Pons (tissue), 1 donor: ENCODE measurements at places on chromosomes 6 and 20.

DNA sequence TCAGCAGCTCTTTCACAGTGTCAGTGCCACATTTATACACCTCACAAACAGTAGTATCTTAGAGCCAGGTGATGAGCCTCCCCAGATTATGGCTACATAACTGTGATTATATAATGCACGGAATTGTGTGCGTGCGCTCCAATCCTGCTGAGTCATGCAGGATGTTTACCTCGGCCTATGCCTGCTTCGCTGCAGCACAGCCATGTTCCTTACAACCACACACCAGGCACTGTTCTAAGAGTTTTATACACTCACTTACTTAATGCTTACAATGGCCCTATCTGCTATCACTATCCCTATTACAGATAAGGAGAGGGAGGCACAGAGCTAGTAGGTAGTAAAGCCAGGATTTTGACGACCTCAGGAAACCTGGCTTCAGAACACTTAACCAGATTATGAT is 7.3 kb downstream of the ZKSCAN3 start:
- DNase-seq, result no peak

- no peak for DNase-seq
Measured at GRCh38 chr20:33827634-33828325, 16.6 kb downstream of the CHMP4B start.

DNA sequence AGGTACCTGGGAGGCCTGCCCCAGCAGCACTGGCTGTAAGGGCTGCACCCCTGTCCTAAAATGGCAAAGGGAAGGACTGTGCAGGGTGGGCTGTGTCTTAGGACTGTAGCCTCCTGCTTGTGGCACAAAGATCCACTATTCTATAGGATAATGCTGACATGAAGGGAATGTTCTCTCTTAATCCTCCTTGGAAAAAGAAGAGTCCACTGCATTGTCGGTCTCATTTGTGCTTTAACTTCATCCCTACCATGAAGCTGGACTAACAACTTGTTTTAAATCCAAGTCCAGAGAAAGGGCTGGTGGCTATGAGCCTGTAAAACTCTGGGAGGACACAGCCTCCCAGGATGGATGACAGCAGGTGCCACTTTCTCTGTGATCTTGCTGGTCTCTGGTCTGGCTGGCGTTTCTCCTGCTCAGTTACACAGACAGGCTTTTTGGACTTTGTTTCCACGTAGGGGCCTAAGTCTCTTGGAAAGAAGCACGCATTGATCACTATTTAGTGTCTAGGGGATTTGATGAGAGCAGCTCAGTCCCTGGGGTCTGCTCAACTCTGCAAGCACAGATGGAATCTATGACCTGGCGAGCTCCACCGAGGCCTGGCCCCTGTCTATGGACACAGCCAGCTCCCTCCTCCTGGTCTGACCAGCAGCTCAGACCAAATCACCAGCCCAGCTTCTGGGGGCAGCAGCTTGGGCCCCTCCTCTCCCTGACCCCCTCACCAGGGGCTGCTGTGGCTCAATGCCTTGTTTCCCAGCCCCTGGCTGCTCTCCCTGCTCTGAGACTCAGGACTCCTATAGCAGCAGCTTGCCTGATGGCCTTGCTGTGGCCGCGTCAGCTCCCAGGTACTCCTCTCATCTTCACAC is 4.8 kb downstream of the CST3 start:
- DNase-seq, result no peak

GRCh38 chr20:1860446-1860845 is 34.8 kb upstream of the SIRPA start:
- no peak for DNase-seq

DNA sequence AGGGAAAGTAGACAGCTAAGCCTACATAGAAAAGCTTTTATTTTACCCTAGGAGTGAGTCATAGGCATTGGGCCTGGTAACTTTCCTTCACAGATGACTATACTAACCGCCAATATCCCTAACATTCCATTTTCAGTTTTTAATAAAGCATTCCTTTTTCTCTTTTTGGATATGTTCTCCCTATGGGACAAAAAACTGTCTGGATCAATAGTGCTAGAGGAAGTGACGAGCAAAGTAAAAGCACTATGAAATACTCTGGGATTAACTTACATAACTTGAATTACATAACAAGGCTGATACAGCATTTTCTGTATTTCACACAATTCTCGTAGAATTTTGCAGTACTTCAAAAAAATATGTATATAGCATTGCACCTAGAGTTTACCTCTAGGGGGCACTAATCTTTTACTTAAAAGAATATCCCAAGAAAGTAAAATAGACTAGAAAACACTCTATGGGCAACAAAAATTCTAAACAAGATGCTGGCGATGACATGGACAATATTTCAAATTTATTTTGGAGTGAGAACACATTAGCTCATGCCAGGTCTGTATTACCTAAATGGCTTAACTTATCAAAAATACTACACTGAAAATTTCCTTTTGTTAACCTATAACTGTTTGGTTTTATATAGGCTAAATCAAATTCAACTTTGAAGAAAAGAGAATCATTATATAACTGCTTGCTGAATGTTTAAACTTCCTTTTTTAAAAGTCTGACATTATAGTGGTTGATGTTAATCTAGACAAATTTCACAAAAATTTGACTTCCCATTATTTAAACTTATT is 66.3 kb upstream of the DST start:
- peak; percentile 80 for DNase-seq

DNA sequence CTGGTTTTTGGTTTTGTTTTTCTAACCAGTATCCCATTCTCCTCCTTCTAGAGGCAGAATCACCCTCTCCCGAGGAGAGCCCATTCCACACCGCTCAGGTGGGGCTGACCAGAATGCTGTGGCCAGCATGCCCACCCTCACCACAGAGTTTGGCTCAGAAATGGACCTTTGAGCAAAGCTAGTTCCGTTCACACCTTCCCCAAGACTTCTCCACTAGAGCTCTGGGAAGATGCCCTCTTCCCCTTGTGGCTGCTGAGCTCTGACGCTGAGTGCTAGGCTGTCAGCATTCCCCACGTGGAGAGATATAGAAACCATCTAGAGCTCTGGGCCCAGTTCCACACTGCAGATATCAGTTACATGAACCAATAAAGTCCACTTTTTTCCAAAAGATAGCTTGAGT is 7.9 kb downstream of the GPLD1 start:
- no peak for DNase-seq

GRCh38 chr6:131492932-131493573 is 80.0 kb upstream of the ARG1 start:
- no peak for DNase-seq

DNA sequence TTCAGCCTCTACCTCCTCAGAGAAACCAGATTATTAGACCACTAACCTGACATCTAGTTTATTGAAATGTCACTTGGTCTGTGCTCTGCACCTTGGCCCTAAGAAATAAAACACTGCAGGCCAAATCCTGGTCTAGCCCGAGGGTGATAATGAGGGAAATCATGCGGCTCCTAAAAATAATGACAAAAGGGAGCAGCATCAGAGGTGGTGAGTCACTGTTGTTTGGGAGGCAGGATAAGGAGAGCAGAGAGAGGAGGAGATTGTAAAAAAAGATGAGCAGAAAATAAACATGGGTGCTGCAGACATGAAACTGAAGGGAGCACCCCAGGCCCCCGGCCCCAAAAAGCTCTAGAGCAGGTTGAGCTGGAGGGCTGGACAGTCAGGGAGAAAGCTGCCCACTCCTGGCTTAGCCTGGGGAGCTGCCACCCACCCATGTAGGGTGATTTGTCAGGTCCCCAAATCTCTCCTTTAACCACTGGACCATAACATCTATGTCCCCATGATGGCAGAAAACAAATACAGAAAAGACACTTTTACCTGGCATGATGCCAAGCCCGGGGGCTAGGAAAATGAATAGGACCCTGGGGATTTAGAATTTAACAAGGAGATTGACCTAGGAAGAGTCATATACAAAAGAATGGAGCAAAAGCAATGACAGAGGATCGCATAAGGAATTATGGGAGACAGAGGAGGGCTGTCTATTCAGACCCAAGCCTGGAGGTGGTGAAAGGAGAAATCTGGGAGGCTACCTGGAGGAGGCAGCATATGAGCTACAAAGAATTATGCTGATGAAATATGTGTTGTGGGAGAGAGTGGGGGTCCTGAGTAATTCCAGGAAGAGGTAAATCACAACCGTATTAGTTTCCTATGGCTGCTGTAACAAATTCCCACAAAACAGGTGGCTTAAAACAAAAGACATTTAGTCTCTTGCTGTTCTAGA is 103.7 kb downstream of the SNAP25 start:
- DNase-seq, result no peak

GRCh38 chr6:43295456-43295855 is 2.6 kb upstream of the SLC22A7 start:
- no peak for DNase-seq

- no peak for DNase-seq
Measured at GRCh38 chr20:57231951-57232428, 34.5 kb downstream of the BMP7 start.

DNA sequence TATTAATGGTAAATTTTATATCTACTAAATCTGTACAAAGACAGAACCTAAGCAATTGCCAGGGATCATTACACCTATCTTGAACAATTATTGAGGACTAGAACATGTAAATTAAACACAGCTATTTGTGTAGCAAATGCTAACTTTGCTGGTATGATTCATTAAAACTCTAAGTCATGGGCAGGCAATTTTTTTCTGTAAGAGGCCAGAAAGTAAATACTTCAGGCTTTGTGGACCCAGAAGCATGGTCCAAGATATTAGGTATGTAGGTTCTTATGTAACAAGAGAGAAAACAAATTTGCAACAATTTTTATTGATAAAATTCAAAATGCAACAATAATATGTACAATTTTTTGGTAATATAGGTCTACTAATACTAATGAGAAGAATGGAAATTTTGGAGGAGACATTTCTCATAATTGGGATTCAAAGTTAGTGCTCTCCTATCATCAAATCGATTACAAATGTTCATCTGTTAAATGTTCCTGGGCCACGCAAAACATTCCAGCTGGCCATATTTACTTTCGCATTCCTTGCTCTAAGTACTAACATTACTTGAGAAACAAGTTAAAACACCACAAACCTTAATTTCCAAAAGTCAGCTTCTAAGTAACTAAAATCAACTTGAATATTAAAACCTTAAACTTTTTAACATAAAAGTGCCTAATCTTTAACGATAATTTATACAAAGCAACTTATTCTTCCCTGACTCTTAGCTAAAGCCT is 4.3 kb downstream of the TMEM30A start:
- no peak for DNase-seq

GRCh38 chr6:32060966-32061655 is 22.9 kb downstream of the CYP21A2 start:
- no peak for DNase-seq

- no peak for DNase-seq
Measured at GRCh38 chr6:34606477-34607265, 50.5 kb upstream of the SPDEF start.

- no peak for DNase-seq
Measured at GRCh38 chr6:163876391-163876790, 461.9 kb downstream of the QKI start.

DNA sequence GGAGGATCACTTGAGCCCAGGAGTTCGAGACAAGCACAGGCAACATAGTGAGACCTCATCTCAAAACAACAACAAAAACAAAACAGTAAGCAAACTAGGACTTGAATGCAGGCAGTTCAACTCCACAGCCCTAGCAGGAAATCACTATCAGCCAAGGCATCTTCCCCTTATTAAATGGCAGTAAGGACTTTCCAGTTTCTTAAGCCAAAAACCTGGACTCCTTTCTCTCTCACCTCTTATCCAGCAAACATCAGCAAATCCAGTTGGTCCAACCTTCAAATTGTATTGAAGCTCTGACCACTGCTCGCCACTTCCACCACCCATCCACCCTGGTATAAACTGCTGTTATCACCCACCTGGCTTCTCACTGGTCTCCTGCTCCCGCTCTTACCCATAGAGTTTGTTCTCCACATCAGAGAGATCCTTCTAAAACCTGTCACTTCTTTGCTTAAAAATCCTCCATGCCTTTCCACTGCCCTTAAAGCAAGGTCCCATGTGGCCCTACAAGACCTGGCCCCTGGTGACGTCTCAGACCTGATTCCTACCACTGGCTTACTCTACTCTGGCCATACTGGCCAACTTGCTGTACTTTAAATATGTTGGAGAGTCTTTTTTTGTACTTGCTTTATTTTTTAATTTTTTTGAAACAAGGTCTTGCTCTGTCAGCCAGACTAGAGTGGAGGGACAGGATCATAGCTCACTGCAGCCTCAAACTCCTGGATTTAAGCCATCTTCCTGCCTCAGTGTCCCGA is 27.6 kb downstream of the BCL2L1 start:
- DNase-seq, result no peak

DNA sequence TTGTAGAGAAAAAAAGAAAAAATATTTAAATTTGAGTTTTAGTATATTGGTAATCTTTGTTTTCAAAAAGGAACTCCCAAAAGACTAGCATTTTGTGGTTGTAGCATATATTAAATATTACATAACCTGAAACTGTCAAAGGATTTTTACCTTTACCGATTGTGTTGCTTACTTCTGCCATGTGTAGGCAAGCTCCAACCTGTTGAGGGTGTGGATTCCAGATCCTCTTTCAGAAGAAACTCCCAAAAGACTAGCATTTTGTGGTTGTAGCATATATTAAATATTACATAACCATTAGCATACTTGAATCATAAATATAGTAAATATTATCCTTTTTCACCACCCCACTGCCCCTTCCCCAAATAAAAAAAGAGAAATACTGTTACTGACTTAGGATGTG is 3.2 kb downstream of the DSE start:
- DNase-seq, result no peak

GRCh38 chr20:19918965-19919329 is 98.2 kb upstream of the NAA20 start:
- DNase-seq, result no peak

GRCh38 chr6:151440930-151441329 is 11.0 kb downstream of the RMND1 start:
- peak; percentile 45 for DNase-seq

GRCh38 chr20:58886546-58886945 is 34.0 kb downstream of the GNAS start:
- DNase-seq, result no peak

GRCh38 chr6:158758941-158759479 is 60.2 kb downstream of the EZR start:
- no peak for DNase-seq

GRCh38 chr6:95517568-95517967 is 59.8 kb upstream of the MANEA start:
- no peak for DNase-seq

GRCh38 chr6:20927130-20927860 is 393.0 kb downstream of the CDKAL1 start:
- no peak for DNase-seq
